Cerebellum (tissue), 4 donors: ENCODE measurements at places on chromosomes 4 and X. TPM values are rescaled to one million over a fixed set of nuclear protein-coding genes. Genes with fewer than 3 reads are reported as not detected.

DNA sequence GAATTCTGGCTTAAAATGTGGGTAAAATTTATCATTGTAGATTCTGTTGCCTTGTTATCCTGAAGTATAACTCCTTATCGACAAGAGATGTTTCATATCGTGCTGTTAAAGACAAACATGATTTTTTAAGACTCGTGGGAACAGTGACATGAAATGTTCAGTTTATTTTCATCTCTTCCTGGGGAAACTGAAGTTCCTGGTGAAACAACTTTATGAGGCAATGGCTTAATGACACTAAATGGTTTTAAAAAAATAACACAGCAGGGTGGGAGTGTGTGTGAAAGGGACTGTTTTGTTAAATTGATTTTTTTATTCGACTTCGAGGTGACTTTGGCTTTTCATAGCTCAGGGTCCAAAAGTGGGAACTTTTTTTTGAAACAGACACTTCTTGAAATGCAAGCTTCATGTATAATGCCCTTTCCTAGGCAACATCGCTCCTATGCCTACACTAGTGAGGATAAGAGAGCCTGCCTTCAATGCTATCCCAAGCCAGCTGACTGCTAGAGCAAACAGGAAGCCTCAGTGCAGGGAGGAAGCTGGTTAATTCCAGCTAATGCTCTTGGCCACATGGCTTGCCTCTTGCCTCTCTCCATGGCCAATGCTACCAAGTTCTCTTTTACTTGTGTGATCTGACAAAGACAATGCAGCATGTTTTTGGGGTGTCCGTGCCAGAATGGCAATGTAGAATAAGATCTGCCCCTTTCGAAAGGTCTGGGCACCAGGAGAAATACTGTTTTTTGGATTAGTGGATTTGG, 80.9 kb upstream of the PLAC1 start:
- DNase-seq, result no peak

- no peak for DNase-seq
These were observed 304.1 kb upstream of the TECRL start for GRCh38 chr4:64713256-64713840.

DNA sequence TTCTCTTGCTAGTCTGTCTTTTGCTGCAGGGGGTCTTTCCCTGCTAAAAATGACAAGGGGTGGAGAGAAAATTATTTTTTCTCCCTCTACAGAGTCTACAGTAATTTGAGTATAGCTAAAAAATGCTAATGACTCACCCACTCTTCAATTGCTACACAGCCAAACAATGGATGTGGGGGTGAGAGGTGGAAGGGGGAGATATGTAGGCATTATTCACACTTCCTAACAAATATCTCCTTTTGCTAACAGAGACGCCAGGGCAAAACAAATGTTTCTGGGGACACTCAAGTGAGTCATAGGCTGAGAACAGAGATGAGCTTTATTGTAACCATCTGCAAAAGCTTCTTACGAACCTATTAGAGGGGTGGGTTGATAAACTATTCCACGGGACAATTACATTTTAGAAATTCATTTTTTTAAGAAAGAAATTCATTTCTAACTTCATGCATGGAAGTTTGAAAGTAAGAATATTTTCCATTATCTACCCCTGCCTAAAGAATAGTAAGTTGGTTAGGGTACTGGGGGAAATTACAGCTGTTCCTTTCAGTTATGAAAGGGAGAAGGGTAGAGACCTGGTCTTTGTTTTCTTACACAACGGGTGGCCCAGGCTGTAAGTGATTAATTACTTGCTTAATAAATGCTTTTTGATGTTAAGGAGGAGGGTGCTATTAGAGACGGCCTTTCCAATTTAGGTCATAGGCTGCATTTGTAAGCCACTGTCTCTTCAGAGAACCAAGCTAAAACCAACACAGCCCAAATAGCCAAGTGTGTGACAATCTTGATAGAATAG, 12.8 kb downstream of the SCD5 start:
- DNase-seq, result no peak

Gene WDR1
- 54.0 TPM for total RNA-seq

Gene AADAT
- 20.1 TPM for total RNA-seq

Gene HDX
- 19.1 TPM for total RNA-seq

DNA sequence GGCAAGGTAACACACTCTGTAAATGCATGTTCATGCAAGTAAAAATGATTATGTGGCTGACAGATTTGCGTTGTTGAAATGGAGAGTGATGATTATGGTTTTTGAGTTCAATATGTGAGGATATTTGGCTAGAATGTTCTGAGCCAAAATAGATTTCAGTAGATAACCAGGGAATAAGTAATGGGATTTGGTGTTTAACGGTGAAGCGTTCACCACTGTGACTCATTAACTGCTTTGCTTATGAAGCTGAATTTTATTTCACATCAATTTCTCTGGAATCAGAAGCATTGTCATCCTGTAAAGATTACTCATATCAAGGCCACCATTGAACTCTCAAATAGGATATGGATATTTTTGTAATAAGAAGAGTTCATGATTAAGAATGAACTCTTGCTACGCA, 11.7 kb downstream of the AFP start:
- no peak for DNase-seq

GRCh38 chr4:113069212-113069892, 19.9 kb downstream of the ANK2 start:
- peak; percentile 57 for DNase-seq

DNA sequence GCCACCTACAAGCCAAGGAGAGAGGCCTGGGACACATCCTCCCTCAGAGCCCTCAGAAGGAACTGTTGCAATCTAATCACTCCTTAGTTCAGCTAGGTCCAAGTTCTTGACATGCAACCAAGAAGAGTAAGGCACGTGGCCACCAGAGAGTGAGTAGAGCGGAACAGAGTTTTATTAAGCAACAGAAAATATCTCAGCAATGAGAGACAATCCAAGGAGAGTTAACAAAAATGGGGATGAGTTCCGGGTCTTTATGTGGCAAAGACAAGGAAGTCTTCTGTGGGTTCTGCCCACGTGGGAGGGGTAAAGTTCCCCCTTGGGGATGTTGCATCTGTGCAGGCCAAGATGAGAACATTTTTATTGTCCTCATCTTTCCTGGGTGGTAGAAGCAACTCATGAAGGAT, 38.5 kb upstream of the PROM1 start:
- no peak for DNase-seq
